ENCODE measurements at places on chromosomes 5 and 9. TPM values are rescaled to one million over a fixed set of nuclear protein-coding genes. Genes with fewer than 3 reads are reported as not detected.

The OTP gene
- total RNA-seq, result 0.37 TPM

The LRRTM2 gene
- total RNA-seq, result 0.16 TPM

The GARIN3 gene
- total RNA-seq, result 11.5 TPM

The PSD2 gene
- total RNA-seq, result 1.9 TPM

- DNase-seq, result no peak
Observed at GRCh38 chr5:63043792-63044191, 465.2 kb downstream of the LRRC70 start.

Data from testis (tissue), 5 donors.